CD4-positive, alpha-beta memory T cell (primary cell): ENCODE measurements at places on chromosomes 13 and 19.

GRCh38 chr13:84655677-84656076 is 773.4 kb upstream of the SLITRK1 start:
- no peak for DNase-seq

- no peak for DNase-seq
Measured at GRCh38 chr13:64938660-64939059, 2291.5 kb downstream of the PCDH9 start.

DNA sequence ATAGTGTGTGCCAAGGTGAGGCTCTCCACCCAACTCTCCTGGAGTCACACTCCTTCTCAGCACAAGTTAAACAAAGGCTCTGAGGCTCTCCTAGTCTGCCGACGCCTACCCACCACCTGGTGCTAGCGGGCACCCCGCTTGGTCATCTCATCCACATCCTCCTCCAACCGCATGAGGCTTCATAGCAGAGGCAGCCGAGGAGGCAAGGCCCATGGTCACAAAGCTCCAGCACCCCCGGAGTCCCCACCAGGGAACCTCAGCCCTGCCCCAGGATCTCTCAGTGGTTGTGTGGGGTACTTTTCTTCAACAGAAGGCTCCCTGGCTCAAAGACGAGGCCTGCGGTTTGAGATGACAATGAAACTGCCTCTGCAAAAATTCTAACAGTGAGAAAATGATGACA is 43.0 kb downstream of the STK24 start:
- DNase-seq, result no peak

DNA sequence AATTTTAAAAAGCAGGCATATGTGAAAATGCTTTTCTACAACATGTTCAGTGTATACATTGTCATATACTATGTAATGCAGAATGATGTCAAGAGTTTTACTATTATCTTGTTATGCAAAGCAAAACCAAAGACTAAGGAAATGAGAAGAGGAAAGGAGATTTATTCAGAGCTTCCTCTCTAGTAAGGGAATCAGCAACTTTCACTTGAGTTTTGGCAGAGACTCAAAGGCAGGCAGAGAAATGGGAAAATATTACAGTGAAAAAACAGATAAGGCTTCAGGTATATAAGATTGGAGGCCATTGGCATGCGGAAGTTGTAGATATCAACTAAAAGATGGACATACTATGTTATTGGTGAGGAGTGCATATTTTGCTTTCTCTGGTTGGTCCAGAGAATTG is 512.0 kb upstream of the PCDH20 start:
- no peak for DNase-seq

DNA sequence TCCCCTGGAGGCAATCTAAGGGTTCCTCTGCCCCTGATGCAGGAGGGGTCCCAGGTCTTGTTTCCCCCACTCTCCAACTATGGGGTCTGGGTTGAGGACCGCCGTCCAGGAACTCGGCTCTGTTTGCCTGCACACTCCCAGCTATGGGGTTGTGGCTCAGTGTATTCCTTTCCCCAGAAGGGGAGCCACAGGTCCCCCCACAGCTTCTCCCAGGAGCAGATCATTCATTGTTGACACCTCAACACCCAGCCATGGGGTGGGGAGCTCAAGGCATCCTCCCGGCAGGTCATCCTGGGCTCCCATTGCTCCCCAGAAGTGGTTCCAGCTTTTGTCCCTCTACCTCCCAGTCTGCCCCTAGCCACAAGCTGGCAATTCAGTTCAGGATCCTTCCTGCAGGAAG is 975 bp downstream of the ZNF358 start:
- no peak for DNase-seq

GRCh38 chr19:40685016-40685526 is 5.4 kb downstream of the NUMBL start:
- no peak for DNase-seq

GRCh38 chr13:25109341-25109740 is 13.4 kb downstream of the PABPC3 start:
- no peak for DNase-seq

DNA sequence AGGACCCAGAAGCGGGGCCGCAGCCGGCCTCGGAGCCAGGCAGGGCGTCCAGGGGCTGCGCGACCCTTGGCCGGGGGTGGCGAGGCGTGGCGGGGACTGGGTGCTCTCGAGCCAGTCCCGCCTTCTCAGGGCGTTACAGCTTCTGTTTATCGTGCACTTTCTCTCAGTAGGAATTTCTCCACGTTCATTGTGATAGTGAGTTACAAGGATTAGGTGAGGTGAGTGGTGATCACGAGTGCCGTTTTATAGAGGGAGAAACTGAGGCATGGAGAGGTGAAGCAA is 600 bp downstream of the AP1M1 start:
- no peak for DNase-seq

DNA sequence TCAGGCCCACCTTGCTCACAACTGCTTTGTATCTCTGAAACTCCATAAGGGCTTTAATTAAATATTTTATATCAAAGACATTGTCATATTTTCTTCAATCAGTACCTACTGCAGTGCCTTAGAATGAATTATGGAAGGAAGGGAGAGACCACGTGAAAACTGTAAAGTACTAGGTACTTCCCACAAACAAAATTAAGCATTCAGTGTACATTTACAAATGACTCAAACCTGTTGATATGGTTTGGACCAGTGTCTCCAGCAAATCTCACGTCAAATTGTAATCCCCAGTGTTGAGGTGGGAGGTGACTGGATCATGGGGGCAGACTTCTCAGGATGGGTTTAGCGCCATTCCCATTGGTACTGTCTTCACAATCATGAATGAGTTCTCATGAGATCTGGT is 23.2 kb downstream of the KCTD12 start:
- DNase-seq, result no peak

DNA sequence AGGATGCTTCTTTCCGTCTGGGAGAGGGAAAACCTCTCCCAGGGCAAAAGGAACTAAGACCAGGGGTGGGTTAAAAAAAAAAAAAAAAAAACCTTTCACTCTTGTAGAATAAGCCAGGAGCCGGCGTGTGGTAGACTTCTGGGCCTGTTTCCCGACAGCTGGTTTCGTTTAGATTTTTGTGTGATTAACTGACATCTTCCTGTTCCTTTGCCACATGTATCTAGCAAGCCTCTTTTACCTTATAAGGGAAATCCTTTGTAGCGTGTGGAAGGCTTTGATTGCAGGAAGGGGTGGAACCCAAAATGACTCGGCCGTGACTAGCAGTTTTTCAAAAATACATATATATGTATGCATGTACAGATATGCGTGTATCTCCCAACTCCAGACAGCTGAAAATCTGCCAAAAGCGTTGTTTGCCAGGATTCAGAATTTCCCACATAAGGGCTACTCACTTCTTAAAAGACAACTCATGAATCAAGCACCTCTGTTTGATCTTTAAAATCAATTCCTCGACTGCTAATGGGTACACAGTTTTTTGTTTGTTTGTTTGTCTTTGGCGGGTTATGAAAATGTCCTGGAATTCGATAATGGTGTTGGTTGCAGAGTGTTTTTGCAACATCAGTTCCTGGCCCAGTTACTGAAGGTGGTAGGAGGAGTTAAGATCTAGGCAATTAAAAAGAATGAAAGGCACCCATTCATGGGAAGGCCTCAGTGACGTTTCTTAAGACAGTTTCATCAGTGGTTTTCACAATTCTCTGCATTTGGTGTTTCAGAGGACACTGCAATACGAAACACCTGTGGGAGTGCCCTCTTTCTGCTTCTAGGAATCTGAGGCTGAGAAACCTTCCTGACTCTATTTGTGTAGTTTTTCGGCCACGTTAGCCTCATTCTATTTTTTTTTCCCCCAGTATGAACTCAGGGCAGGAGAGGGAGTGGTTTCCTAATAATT is 2.7 kb downstream of the TPM4 start:
- DNase-seq, result peak; percentile 91

- no peak for DNase-seq
Measured at GRCh38 chr13:97719736-97720135, 233.7 kb upstream of the IPO5 start.

DNA sequence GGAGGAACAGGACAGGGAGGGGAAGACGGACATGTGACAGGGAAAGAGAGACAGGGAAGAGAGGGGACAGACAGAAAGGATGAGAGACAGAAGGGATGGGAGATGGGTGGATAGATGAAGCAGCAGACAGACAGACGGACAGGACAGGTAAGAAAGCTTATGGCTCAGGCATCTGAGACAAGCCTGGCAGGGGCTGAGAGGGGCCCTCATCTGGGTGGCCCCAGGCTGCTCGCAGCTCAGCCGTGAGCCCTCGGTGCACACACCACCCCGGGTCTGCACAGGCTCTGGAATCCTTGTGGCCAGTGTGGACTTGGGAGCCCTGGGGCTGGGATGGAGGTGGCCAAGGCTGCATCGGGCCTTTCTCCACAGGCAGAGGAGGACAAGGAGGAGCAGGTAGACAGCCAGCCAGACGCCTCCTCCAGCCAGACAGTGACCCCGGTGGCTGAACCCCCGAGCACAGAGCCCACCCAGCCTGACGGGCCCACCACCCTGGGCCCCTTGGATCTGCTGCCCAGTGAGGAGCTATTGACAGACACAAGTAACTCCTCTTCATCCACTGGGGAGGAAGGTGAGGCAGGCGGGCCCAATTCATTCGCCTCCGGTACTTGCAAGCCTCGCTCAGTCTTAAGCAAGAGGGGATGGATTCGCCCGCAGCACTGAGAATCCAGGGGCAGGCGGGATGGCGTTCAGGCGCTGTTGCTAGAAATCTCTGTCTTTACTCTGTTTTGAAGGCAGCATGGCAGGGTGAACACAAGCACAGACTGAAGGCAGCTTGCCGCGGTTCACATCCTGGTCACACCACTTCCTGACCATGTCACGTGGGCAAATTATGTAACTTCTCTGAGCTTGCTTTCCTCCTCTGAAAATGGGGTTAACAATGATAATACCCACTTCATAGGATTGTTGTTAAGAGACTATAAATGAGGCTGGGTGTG is 14.0 kb downstream of the GRAMD1A start:
- peak; percentile 84 for DNase-seq
